Transverse colon (tissue), 4 donors: ENCODE measurements at places on chromosomes 12 and 14. TPM values are rescaled to one million over a fixed set of nuclear protein-coding genes. Genes with fewer than 3 reads are reported as not detected.

- DNase-seq = no peak
Measured at GRCh38 chr14:88098163-88098562, 93.2 kb downstream of the GPR65 start.

Gene FGF23
- total RNA-seq = not detected

Gene SERPINA12
- not detected for total RNA-seq

Gene RTL1
- not detected for total RNA-seq

DNA sequence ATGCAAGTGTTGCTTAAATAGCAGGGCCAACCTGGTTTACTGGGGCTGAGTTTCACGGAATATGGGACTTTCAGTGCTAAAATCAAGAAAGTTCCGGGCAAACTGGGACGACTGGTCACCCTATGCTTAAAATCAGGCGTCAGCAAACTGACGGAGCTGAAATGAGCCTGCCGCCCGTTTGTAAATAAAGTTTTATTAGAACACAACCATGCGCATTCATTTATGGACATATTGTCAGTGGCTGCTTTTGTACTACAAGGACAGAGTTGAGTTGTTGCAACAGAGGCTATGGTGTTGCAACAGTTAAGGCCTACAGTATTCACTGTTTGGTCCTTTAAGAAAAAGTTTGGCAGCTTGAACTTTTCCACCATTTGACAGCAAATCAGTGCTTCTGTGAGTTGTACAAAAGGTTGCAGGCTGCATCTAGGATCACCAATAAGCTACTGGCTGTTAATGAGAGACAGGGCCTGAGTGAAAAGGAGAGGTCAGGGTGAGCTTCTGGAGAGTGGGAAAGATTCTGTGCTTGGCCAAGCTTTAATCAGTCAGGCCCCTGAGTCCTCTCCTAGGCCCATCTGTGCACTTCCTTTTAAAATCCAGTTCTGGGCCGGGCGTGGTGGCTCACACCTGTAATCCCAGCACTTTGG lies 13.3 kb downstream of the SELPLG start:
- no peak for DNase-seq

Gene CCDC177
- total RNA-seq = not detected

GRCh38 chr14:68978172-68978911 lies 760 bp downstream of the ACTN1 start:
- peak; percentile 66 for DNase-seq
